ENCODE measurements at places on chromosomes 7 and 10.

DNA sequence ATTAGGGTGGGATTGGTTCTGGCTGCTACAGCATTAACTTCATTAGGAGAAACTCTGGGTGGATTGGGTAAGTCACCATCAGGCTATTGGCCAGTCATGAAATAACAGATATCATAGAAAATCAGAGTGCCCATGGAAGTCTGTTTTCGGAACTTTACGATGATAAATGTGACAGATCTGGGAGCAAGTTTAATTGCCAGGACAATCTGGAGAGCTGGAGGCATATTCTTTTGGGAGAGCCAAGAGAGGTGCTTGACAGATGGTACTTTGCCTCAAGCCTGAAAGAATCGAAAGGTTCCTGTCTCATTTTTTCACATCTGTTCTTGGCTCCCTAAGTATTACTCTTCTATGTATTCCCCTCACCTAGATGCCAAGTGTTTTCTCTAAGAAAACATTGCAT lies 369.9 kb downstream of the CNTNAP2 start:
- DNase-seq = no peak

DNA sequence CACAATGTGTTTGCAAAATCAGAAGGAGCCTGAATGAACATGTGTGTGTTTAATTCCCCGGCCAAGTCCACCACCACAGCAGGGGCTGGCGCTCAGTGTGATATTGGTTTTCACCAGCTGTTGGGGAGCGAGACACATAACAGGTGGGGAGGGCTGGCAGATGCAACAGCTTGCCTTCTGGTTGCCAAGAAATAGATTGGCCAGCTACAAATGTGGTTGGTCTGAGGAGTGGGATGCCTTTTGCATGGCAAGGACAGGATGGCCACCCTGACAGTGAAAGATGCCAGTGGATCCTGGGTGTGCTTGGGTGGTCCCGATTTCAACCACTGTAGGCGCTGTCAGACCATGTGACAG lies 292.5 kb upstream of the FZD8 start:
- DNase-seq = no peak

DNA sequence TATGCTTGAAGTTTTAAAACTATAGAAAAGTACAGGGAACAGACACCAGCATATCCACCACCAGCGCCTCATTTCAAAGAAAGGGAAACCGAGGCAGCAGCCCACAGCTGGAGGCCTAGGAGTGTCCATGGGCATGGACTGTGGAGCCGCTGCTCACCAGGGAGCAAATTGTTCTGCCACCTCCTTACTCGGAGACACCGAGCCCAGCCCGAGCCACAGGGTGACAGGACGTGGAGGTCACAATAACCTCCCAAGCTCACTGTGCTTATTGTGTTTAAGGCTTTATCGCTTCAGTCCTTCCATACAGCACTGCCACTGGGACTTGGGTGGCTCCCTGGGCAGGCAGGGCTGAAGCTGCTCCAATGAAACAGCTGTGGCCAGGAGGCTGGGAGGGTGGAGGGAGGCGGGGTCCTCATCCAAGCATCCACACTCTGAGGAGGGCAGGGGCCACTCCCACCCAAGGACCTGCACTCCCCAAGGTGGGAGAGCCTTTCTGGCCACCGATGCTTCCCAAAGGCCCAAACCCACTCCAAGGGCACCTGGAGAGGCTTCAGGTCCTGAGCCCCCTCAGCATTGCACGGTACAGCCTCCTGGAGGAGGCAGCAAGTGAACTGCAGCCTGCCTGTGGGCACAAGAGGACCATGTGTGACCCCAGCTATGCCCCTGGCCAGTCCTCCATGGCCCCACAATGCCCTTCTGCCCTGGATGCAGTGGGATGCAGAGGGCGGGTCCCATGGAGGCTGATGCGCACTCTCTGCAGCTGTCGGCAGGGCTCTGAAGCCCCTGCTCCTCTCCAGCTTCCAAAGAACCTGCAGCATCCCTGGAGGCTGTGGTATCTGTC lies 38.7 kb upstream of the RET start:
- no peak for DNase-seq

- no peak for DNase-seq
Measured at GRCh38 chr7:111059833-111060232, 31.1 kb upstream of the LRRN3 start.

DNA sequence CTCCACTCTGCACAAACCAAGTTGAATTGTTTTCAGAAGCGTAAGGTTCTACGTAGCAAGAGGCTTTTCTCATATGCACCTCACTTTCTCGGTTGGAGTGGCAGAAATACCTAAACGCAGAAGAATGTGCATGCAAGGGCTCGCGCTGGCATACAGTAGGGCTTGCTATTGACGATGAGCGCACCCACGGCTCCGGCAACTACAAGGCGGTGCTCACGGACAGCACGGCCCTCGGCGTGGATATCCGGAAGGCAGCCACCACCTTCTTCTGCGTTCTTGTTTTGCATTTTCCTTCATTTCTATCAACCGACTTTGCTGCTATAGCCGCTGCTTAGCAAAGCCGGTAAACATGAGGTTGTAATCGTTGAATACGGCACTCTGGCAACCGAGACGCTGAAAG lies 51.1 kb upstream of the UBE3C start:
- DNase-seq = no peak

DNA sequence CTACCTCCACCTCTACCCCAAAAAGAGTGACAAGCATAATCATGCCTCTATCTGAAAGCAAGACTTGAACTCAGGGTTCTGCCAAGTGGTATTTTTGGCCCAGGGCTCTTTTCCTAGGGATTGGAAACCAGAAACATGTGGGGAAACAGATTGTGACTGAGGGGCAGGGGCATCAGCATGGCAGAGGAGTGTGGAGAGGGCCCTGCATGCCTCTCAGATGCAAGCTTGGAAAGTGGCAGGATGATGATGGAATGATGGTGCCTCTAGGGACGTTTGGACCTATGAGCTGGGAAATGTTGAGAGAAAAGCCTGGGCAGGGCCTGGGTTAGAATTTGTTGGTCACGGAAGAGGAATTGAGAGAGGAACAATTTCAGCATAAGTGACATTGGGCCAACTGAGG lies 78.4 kb upstream of the LEP start:
- no peak for DNase-seq

GRCh38 chr10:69567920-69568319 lies 5.3 kb downstream of the NEUROG3 start:
- DNase-seq = no peak

DNA sequence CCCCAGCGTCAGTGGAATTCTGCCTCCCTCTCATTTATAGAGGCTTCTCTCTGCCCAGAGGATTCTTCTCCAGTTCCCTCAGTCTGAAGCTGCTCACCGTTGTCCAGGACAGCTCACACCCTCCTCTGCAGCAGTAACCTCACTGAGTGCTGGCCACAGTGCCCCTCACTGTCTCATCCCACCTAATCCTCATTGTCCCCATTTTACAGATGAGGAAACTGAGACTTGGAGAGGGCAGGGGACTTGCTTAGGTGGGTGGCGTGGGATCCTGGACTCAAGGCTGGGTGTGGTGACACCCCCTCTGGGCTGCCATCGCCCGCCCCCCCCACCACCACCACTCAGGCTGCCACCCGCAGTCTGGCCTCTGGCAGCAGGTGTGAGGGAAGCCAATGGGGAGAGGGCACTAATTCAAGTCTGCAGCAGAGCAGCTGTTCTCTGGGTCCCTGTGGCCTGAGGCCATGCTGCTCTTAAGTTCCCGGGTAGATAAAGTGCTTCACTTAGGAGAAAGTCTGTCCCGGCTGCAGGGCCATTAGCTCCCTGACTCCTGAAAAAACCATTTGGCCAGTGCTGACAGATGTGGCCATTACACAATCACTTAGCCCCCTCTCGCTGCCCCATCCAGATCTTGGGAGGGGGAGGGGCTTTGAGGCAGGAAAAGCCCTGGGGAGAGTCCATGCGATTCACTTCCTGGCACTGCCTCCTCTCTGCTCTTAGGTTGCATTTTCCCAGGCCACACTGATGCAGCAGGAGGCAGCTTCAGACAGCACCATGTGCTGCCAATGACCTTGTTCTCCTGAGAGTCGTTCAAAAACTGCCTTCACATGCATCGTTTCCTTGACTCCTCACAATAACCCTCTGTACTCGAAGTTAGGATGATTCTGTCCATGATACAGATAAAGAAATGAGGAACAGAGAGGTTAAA lies 36.3 kb downstream of the DRGX start:
- no peak for DNase-seq

DNA sequence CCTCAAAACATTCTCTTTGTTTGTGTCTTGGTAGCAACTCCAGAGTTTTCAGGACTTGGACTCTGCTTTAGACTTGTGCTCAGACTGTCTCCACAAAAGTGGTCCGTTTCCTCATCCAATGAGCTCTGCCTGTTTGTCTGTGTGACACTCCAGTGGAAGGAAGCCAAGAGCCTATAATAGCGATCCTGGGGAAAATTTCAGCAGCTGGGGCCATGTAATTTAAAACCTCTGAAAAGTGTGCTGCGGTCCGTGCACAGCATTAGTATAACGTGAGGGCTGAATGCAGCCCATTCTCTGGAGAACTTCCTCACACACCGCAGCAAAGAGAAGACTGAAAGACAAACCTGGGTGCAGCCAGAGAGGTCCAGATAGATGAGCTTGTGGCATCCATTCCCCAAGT lies at the start of gene LRRC17:
Gene LRRC17 (plus strand): TSS at position 259 of the 400 bp plus-strand sequence. CDS start 20,914 bp downstream, outside the sequence.
- no peak for DNase-seq

- no peak for DNase-seq
Measured at GRCh38 chr10:29023678-29024077, 265.2 kb upstream of the LYZL1 start.

- DNase-seq = no peak
Measured at GRCh38 chr7:74343281-74344131, 54.3 kb downstream of the CLIP2 start.

DNA sequence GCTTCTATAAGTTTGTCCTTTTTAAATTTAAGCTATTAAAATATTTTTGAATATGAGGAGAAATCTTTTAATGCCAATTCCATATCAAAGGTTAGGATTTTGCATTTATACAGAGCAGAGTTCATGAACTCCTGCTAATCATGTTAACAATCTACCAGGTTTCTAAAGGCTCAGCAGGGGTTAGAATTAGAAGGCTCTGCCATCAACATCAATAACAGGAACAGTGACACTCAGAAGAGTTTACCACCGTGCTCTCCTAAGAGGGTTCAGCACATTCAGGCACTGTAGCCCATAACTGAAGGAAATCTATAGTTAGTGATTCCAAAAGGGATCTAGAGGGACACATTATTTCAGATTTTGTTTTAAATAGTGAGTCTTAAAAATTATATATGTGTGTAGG lies 100.1 kb downstream of the HOXA1 start:
- no peak for DNase-seq

All from activated naive CD4-positive, alpha-beta T cell (primary cell).